ENCODE measurements at places on chromosomes 7 and 10.

- no peak for DNase-seq
Measured at GRCh38 chr10:58546137-58546536, 33.5 kb downstream of the BICC1 start.

- DNase-seq, result no peak
Measured at GRCh38 chr10:23172429-23173213, 19.5 kb upstream of the PTF1A start.

DNA sequence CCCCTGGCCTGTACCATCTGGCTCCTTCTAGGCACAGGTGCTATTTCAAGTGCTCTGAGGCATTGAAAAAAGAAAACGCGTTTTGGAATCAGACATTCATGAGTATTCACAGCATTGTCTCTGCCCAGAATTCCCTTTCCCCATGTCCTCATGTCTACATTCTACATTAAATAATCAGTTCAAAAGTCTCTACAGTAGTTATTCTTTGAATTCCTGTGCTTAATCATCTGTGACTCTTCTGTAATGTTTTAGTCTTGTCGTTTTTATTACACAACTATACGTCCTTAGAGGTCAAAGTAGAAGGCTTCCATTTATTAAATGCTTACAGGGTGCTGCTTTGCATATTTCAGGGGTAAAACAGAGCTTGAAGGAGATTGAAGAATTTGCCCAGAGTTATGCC lies 95.7 kb downstream of the BICC1 start:
- DNase-seq, result no peak

DNA sequence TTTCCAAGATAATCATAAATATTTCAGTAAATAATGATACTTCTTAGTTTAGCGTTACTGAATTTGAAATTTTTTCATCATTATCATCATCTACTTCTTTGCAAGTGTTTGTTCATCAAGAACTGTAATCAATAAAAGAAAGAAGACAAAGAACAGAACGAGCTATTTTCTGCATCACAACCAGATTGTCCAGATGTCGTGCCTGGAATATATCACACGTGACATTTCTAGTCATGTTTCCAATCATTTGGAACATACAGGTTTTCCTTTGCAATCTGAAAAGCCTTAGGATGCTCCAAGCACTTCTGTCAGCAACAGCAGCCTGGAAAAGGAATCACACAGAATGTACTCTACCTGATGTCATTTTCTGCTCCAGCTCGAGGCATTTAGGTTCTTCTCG lies 107.4 kb downstream of the FAM107B start:
- DNase-seq, result no peak

DNA sequence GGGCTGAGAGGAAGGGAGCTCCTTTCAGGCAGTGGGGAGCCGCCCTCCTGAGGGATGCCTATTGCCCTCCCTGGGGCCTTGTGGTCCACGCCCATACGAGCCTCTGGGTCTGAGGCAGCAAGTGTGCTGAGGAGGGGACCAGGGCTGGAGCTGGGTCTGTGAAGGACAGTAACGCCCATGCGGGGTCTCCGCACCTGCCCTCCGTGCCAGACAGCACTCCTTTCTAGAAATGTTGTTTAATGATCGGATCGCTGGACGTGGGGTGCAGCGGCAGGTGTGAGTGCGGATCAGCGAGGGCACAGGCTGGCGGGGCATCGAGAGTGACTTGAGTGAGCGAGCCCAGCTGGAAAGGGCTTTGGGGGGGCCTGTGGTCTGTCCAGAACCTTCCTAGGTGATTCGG lies 70.1 kb downstream of the ELFN1 start:
- DNase-seq, result no peak

DNA sequence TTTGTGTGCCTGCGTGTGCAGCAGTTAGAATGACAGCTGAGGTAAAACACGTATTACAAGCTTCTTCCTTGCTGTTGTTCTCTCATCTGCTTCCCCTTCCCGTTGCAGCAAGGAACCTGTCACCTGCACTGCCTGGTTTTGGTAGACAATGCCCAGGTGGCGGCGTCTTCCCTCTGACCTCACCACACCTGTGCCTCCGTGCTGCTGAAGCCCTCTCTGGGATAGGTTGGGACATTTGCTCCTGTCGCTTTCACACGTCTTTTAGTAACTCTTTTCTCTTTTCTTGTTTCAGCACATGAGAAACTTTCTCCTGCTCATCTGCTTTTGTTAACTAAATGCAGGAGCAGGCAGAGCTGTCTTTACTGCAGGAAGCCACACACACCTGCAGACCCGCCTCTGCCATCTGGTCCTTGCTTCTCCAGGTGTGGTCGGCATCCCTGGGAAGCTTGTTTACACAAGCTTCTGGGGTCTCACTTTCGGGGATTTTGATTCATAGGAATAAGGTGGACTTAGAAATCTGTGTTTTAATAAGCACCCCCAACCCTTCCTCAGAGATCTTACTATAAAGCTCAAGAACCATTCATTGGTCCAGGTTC lies 60.7 kb upstream of the EXOC6 start:
- DNase-seq, result no peak

- no peak for DNase-seq
Measured at GRCh38 chr7:156139633-156140032, 327.4 kb upstream of the SHH start.

- no peak for DNase-seq
Measured at GRCh38 chr7:33725111-33726025, 180.0 kb upstream of the BMPER start.

DNA sequence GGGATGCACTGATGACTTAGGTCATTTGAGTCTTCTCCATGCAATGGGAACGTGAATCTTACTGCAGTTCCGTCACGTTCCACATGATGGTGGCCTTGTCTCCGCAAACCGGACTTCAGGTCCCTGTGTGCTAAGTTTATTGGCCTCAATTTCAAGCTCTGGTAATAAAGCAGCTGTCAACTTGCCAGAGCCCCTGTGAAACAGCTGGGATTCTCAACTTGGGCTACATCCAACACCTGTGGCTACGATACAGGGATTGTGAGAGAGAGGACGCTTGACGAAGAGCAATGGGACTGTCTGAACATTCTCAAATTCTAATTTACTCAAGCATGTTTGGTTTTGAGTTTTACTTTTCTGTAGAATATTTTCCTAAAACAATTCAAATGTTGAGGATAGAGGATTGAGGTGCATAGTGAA lies 174.2 kb downstream of the PTN start:
- no peak for DNase-seq

- DNase-seq, result no peak
Measured at GRCh38 chr7:79988653-79989052, 146.0 kb upstream of the GNAI1 start.

GRCh38 chr7:155258226-155258560 lies 39.5 kb upstream of the INSIG1 start:
- DNase-seq, result no peak

GRCh38 chr7:157429680-157430224 lies 92.9 kb downstream of the DNAJB6 start:
- DNase-seq, result no peak

DNA sequence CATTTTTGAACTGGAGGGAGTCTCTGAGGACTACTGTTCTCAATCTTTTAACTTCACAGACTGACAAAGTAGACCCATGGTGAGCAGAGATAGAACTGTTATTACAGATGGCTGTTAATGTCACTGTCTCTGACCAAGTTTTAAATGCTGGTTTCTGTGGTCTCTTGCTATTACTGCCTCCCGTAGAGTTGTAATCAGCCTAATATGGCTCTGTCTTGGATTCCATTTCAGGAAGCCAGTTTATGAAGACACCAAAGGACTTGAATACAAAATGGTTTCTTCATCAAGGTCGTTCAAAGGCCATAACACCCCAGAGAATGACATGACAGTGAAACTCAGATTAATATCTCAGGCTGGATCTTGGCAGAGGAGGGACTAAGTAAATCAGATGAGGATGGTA lies 3.9 kb downstream of the SFRP4 start:
- DNase-seq, result no peak

DNA sequence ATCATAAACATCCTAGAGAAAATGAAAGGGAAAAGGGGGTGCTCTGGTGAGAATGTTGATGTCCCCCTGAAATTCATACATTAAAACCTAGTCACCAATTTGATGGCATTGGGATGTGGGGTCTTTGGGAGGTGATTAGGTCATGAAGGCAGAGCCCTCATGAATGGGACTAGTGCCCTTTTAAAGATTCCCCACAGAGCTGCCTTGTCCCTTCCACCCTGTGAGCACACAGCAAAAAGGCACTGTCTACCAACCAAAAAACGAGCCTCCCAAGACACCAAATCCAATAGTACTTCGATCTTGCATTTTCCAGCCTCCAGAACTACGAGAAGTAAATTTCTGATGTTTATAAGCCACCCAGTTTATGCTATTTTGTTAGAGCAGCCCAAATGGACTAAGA lies 47.6 kb downstream of the OSBPL3 start:
- DNase-seq, result no peak

DNA sequence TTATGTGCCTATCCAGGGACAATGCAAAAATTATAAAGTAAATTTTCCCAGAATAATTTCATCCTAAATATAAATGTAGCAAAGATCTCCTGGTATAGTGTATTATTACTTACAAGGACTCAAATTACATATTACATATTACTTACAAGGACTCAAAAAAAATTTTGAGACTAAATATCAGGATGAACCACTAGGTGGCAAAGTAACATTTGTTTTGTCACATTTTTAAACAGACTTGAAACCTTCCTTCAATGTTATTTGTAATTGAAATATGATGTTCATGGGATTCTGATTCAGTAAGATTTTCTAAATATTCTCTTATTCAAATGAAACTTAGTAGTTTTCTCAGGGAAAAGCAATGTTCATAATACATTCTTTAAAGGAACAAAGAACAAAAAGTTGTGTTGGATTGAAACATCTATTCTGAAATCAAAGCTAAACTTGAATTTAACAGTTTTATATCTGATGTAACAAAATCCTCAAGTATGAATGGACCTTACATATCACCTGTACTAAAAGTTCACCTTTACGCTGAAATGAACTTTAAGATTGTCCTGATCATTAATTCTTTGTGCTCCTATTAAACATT lies 74.3 kb upstream of the GNAI1 start:
- no peak for DNase-seq

GRCh38 chr7:104499975-104500374 lies 171.6 kb downstream of the LHFPL3 start:
- DNase-seq, result no peak

DNA sequence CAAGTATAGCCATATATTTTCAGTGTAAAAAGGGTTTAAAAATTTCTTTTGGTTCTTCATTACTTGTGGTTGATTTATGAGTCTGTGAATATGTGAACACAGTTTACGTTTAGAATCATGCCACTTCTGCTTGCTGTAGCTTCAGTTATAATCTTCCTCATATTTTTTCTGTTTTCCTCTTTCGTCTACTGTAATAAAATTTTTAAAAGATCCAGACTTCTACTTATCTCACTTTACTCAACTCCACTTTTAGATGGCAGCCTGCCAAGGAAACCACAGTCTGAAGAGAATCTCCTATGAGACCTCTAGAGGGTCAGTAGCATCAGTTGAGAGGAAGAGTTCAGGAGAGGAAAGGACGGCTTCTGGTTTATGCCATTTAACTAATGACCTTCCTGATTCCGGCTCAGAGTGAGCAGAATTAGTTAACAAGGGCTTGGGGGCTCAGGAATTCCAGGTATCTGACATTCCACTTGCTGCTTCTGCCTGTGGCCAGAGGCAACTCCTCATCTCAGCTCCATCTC lies 21.4 kb downstream of the CREB5 start:
- DNase-seq, result no peak

DNA sequence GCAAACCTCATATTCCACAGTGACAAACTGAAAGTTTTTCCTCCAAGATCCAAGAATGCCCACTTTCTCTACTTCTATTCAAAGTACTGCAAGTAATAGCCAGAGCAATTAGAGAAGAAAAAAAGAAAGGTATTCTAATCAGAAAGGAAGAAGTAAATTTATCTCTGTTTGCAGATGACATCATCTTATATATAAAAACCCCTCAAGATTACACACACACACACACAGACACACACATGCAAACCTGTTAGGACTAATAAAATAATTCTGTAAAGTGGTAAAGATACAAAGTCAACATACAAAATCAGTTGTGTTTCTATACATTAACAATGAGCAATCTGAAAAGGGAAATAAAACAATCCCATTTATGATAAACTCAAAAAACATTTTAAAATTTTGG lies 44.7 kb upstream of the AASS start:
- DNase-seq, result no peak

DNA sequence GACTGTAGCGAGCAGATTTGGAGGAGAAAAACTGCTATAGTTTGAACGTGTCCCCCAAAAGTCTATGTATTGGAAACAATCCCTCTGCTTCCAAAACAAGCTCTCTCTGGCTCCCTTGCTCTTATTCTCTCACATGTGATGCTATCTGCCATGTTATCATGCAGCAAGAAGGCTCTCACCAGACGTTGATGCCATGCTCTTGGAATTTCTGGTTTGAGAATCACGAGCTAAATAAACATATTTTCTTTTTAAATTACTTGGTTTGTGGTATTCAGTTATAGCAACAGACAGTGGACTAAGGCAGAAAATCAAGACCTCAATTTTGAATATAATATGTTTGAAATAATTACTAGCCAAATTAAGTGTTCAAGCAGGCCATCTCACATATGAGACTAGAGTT lies 17.5 kb upstream of the GNAT3 start:
- DNase-seq, result no peak

GRCh38 chr10:11146402-11147171 lies 128.9 kb downstream of the CELF2 start:
- no peak for DNase-seq

- no peak for DNase-seq
Measured at GRCh38 chr7:40520986-40521738, 386.4 kb downstream of the SUGCT start.

- no peak for DNase-seq
Measured at GRCh38 chr7:33109758-33110238, 594 bp upstream of the RP9 start.

GRCh38 chr10:72162978-72163377 lies 52.8 kb upstream of the ANAPC16 start:
- no peak for DNase-seq

DNA sequence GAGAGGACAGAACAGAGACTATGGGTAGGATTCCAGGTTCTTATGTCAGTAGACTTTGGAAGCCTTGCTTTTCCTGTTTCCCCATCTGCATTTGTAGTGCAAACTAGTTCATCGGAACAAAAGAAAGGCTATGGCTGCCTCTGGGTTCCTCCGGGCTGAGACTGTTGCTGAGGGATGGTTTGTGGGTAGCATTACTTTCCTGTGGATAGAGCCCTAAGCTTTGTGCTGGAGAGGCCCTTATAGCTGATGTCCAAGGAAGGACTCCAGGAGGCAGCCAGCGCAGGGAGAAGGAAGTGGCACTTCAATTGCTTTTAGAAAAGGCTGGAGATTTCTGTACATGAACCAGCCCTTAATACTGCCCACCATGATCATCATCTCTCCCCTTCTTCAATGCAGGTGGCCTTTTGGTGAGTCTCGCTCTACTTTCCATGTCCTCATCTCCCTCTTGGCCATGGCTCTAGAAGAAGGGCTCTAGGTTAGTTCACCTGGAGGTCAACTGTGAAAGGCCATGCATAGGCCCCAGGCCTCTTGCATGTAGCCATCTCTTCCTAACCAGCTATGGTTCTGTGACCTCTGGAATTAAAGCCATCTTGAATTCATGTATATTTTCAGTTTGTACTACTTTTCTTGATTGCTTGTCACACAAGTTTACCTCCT lies 15.4 kb downstream of the MXI1 start:
- no peak for DNase-seq
